ENCODE measurements at places on chromosomes 4 and X.

GRCh38 chr4:1943928-1944327 is 64.8 kb downstream of the NELFA start:
- no peak for DNase-seq

GRCh38 chrX:107628662-107629539 is 591 bp downstream of the PRPS1 start:
- no peak for DNase-seq

DNA sequence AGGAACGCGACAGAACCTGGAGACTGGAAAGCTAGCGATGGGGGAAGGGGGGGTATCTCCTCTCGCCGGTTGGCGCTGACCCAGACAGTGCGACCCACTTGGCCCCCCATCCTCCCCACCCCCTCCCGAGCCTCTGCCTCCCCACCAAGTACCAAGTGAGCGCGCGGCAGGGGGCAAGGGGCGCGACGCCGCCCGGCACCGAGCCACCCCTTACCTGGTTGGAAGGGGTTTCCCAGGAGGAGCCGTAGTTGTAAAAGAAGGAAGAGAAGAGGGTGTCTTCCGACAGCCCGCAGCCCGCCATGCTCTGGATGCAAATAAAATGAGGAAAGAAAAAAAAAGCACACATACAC is 112.2 kb downstream of the DHX15 start:
- DNase-seq = no peak

- DNase-seq = no peak
These were observed 875.0 kb downstream of the ADGRL3 start for GRCh38 chr4:62075089-62075488.

GRCh38 chrX:151750511-151750910 is 16.0 kb downstream of the CNGA2 start:
- no peak for DNase-seq

DNA sequence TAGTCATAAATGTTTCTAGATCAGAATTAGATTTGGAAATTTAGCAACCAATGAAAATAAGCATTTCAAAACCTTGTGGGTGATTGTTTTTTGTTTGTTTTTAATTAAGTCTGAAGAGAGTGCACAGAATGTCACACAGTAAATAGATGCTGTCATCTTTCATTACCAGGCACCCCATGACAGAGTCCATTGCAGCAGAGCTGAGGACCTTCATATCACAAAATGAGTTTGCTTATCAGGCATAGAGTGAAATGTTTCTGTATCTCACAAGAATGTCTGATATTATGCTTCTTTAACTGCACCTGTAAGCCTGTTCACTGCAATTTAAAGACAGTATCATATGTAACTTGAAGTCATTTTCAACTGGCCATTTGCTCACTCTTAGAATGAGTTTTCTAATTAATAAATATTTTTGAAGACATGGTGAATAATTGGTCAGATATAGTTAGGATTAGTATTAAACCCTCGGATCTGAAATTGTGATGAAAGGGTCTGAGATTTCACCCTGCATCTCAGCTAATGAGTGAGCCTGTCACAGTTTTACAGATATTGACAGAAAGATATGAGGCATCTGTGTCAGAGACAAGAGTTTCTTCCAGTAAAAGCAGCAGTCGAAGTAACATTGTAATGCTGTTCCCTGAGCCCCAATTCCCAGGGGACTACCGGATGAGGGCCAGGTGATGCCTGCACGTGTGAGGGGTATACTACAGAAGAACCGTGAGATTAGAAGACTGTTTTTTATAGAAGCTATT is 416.4 kb downstream of the CCSER1 start:
- DNase-seq = no peak

DNA sequence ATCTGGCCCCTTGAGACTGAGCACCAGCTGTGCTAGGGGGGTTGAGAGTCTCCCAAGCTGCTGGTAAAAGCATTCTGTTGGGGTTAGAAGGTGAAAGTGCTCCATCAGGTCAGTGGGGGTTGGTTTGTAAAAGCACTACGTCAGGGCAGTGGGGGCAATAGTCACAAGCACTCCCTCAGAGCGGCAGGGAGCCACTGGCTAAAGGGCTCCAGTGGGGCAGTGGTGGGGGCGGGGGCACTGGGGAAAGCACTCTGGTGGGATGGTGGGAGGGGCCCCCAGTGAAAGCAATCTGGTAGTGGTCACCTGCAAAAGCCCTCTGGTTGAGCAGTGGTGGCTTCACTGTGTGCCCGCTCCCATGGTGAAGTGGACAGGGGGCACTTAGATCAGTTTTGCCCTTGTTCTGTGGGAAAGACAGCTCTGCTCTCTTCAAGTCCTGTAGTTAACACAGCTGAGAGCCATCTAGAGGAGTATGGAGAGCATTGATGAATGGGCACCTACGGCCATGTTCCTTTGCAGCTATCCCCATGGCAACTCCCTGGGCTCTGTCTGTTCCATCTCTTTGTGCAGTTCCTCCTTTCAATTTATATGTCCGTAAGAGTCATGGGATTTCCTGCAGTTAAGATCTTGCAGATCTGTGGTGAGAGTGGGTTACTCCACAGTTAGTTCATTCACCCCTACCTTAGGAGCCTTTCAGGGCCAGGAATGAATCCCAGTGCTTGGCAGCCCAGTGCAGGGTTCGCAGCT is 106.4 kb downstream of the SH3BGRL start:
- no peak for DNase-seq

- no peak for DNase-seq
These were observed 75.5 kb downstream of the CASP3 start for GRCh38 chr4:184573701-184574100.

GRCh38 chrX:698206-698605 is 67.6 kb downstream of the SHOX start:
- no peak for DNase-seq

Measured in stimulated activated CD4-positive, alpha-beta T cell treated with anti-CD3 and anti-CD28 coated beads, Interleukin-1b, Interleukin-23, amount 100 ng/mL, for 1 hour (primary cell).